ENCODE measurements at places on chromosomes 5 and 9. TPM values are rescaled to one million over a fixed set of nuclear protein-coding genes. Genes with fewer than 3 reads are reported as not detected.

Gene UBE2R2
- 27.4 TPM for total RNA-seq

Gene GPR150
- not detected for total RNA-seq

Gene SLC25A2
- total RNA-seq: not detected

Gene GLRA1
- not detected for total RNA-seq

Gene CACNA1B
- total RNA-seq: not detected

Gene PCDHGB2
- 1.7 TPM for total RNA-seq

Gene CCDC152
- total RNA-seq: 0.60 TPM

Gene MEF2C
- 11.1 TPM for total RNA-seq

Gene INSYN2B
- not detected for total RNA-seq

Gene KIF4B
- not detected for total RNA-seq

Gene MYMK
- total RNA-seq: not detected

Gene PLAC8L1
- not detected for total RNA-seq

Gene CYLC2
- not detected for total RNA-seq

Gene LAMC3
- 14.3 TPM for total RNA-seq

Gene GADD45G
- 13.5 TPM for total RNA-seq

- no peak for DNase-seq
Observed at GRCh38 chr5:75438722-75439121, 72.7 kb downstream of the CERT1 start.

- DNase-seq: no peak
Observed at GRCh38 chr5:113225259-113225658, 209.5 kb downstream of the TSSK1B start.

GRCh38 chr5:158543539-158544387 lies 556.0 kb downstream of the EBF1 start:
- no peak for DNase-seq

- DNase-seq: no peak
Observed at GRCh38 chr5:114657342-114658130, 295.7 kb downstream of the KCNN2 start.

- no peak for DNase-seq
Observed at GRCh38 chr9:111919875-111920274, 23.3 kb downstream of the UGCG start.

DNA sequence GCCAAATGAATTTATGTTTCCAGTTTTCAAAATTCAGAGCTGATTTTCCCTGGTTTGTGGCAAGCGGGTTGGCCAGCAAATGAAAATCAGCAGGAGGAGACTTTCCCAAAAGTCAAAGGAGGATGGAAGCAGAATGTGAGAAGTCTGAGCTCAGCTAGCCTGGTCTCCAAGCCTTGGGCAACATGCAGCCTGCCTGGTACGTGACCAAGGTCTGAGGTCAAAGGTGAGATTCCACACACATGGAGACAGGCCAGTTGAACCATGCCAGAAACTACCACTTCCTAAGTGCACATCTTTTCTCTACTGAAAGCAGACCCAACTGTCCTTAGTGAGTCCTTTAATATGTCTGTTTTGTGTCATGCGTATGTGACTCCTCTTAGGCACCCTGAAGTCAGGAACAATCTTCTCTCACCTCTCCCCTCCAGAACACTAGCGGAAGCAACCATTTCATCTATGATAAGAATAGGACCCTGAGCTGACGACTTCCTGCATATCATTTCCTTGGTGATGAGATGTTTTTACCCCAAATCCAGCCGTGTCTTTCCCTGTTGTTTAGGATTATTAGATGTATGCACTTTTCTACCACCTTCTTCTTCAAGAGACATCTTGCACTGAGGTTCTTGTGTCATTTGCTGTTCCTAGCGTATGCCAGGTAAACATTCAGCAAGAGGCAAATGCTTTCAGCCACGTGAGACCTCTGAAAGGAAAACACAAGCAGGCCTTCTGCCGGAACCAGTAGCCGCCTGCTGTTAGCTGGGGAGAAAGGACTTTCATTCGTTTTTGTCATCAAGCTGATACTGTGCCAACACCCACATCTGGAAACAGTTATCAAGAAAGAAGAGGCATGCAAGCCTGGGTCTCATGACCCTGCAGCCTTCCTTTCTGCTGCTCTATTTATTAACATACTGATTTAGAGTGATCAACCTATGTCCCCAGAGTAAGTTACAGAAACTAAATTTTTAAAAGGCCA lies 9.7 kb upstream of the TGFBI start:
- DNase-seq: peak; percentile 62

GRCh38 chr9:109699019-109699418 lies 81.0 kb upstream of the PALM2AKAP2 start:
- DNase-seq: no peak

DNA sequence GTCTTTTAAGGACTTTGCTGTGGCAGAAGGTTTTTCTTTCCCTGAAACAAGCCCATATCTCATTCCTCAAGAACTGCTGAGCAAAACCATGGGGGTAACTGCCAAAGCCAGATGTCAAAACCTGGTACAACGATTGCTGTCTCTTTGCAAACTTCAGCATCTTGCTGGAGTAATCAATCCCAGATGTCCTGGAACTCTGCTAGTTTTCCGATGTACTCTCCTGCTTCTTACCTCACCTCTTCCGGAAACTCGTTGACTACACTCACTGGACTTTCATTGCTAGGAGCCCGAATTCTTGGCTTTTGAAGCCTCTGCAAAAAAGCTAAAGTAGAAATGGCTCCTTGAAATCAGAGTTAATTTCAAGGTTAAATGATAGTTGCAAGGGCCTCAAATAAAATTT lies 23.3 kb downstream of the RAD1 start:
- DNase-seq: no peak

GRCh38 chr5:40381676-40382363 lies 297.9 kb upstream of the PTGER4 start:
- DNase-seq: no peak

- no peak for DNase-seq
Observed at GRCh38 chr5:131373265-131373664, 109.4 kb downstream of the CDC42SE2 start.

DNA sequence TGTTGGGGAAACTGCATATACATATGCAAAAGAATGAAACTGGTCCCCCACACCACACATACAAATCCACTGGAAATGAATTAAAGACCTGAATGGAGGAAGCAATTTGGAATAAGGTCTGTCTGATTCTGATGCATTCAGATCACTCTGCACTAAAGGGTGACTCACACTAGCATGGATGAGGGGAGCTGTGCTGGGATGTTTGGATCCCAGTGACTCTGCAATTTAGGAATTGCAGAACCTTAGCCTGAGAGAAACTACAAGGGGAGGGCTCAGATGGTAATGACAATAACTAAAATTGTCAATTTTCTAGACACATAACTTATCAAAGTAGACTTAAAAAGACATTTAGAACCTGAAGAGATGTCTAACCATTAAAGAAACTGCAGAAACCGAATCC lies 312.0 kb downstream of the CDK5RAP2 start:
- no peak for DNase-seq

- peak; percentile 37 for DNase-seq
Observed at GRCh38 chr5:639584-640213, 27.6 kb downstream of the CEP72 start.

GRCh38 chr9:93983875-93984274 lies 28.7 kb upstream of the BARX1 start:
- DNase-seq: no peak

- no peak for DNase-seq
Observed at GRCh38 chr9:134641990-134642384, 384 bp downstream of the COL5A1 start.

DNA sequence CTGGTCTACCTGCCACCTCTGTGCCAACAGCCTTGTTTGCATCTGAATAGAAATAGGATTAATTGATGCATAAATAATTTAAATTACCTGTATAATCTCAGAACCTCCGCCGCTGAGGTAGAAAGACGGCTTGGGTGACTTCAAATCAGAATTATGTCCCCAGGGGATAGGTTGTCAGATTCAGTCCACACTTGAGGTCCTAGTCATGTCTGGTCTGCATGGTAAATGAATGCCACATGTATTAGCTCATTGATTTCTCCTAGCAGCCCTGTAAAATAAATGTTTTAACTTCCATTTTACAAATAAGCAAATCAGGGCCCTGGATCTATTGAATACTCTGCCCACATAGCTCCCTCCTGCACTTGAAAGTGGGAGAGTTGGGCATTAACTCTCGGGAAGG lies 368.0 kb upstream of the WWC1 start:
- DNase-seq: no peak

- no peak for DNase-seq
Observed at GRCh38 chr5:157941616-157942015, 82.7 kb upstream of the CLINT1 start.

DNA sequence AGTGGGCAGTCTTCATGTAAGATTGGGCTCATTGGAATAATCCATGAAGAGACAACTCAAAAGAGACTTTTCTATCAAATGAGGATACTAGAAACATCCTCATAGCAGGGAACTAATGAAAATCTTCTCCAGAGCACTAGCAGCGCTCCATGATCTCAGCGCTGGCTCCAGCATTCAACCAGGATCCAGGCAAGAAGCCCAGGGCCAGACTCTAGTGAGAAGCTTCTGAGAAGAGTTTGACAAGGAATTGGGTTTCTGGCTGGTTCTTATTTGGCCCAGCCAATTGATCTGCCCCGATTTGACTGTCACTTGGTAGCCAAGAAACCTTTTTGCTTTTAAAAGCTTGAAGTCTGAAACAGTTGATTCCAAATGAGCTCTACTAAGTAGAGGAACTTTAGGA lies 60.1 kb downstream of the AOPEP start:
- no peak for DNase-seq

DNA sequence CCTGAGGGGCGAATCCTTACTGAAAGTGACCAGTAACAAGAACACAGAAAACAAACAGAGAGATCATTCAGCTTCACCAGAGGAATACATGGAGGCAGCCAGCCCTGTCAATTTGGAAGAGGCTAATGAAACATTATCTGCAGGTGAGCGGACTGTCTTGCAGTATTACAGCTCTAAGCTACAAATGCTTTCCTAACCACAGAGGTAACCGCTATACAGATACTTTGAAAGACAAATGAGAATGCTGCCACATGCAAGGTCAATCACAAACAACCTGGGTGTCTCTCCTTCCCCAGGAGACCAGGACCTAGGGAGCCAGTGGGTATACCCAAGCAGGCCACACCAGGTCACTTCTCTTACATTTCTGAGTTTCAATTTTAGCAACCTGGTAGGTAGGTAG lies 30.2 kb downstream of the EFNA5 start:
- DNase-seq: no peak

GRCh38 chr5:126881821-126882600 lies 105.1 kb downstream of the LMNB1 start:
- DNase-seq: no peak

DNA sequence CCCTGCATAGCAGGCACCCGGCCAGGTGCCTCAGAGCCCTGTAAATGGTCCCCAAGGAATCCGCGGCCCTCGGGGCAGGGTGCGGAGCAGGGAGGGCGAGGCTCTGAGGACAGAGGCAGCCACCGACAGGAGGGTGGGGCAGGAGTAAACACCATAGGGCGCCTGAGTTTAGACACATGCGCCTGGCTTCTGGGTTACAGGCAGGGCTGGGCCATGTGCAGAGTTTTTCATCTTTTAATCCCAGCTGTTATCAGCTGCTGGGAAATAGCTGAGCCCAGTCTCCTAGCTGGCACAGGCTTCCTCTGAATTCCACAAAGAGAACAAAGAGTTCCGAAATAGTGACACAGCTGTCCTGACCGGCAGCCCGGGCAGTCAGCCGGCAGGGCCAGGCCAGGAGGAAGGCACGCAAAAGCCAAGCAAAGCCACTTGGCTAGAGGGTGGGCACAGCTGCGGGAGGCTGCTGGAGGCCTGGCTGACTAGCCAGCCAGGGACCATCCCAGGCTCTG lies 98.9 kb upstream of the PHYKPL start:
- DNase-seq: peak; percentile 88

- DNase-seq: no peak
Observed at GRCh38 chr5:14153932-14154731, 11.0 kb downstream of the TRIO start.

- DNase-seq: no peak
Observed at GRCh38 chr5:134263801-134264200, 37.9 kb upstream of the PPP2CA start.

- peak; percentile 21 for DNase-seq
Observed at GRCh38 chr5:40486437-40487275, 193.1 kb upstream of the PTGER4 start.

- no peak for DNase-seq
Observed at GRCh38 chr9:1748407-1748806, 266.7 kb upstream of the SMARCA2 start.

- no peak for DNase-seq
Observed at GRCh38 chr5:176754376-176754973, 55.9 kb upstream of the UNC5A start.

GRCh38 chr5:174692982-174693422 lies 31.4 kb upstream of the MSX2 start:
- DNase-seq: no peak

GRCh38 chr9:110077925-110078324 lies 130.0 kb downstream of the C9orf152 start:
- no peak for DNase-seq
